Stomach (tissue), 19 donors: ENCODE measurements at places on chromosomes 7 and 10. TPM values are rescaled to one million over a fixed set of nuclear protein-coding genes. Genes with fewer than 3 reads are reported as not detected.

OR2A5 gene
- total RNA-seq: not detected

NEURL1 gene
- total RNA-seq: 3.3 TPM

PHKG1 gene
- total RNA-seq: not detected

GRB10 gene
- total RNA-seq: 75.6 TPM

C10orf67 gene
- total RNA-seq: not detected

PNLIPRP2 gene
- total RNA-seq: not detected

DNA sequence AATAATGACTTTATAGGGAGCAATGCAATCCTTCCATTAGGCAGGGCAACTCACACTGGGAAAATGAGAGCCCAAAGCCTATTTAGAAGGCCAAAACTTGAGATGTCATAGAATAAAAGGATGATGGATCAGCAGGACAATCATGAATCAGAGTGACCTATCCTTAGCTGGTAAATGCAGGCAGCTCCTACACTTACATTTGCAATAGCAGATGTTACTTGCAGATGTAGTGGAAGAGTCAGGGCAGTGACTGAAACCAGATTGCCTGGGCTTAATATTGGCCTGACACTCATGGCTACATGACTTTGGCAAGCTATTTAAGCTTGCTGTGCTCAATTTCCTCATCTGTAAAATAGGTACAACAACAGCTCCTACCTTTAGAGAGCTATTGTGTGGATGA is 98.7 kb downstream of the PRTFDC1 start:
- DNase-seq: no peak

DNA sequence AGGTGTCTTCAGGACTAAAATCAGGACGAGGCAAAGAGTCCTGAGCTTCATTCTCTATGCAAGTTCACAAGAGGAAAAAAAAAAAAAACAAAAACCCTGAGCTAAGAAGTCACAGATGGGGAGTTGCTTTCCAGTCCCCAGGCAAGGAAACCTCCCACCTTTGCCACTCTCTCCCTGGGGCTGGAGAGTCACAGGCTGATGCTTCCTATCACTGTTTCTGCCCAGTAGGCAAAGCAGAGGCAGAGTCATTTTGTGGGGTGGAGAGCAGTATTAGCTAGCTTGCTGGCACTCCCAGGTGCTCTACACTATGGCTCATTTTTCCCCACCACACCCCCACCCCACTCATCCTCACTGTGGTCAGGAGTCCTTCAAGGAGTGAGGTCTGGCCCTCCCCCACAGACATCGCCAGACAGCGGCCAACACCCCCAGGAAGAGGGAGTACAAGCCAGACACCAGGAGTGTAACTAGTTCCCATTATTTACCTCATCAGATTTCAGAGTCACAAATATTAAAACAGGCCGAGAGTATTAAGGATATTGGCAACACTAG is 34.6 kb upstream of the UNC5B start:
- DNase-seq: no peak

GRCh38 chr10:74117738-74118137 is 32.9 kb downstream of the AP3M1 start:
- DNase-seq: no peak

- DNase-seq: no peak
Observed at GRCh38 chr10:23556727-23557440, 118.0 kb downstream of the OTUD1 start.

DNA sequence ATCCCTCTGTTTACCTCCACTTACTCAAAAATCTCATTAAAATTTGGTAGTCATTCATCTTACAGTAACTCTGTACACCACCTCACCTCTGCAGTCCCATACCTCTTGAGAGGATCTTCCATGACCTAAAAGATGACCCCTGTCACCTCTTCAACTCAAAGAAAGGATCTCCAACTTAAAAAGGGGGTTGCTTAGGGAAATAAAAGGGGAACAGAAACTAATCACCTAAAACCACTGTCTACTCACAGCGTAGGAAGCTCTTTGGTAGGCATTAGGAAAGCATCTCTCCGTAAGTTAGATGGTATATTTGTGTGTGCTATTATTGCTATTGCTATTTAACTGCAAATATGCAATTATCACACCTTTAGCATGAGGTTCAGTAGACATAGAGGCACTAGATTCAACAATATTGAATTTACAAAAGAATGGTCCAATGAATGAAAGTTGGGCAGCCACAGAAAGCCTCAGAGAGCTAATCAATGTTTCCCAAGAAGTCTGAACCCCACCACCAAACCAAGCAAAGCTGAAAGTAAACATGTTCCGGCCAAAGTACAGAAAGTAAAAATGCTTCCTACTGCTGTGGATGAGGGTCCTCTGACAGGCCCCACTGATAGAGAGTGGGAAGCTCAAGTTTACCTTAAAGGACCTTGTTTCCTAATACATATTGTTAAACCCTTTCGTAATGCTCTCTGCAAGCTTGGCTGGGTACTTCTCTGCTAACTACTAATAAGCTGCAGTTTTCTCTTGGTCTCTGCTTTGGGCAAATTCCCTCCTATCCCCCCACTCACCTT is 105.8 kb downstream of the GRM8 start:
- no peak for DNase-seq

DNA sequence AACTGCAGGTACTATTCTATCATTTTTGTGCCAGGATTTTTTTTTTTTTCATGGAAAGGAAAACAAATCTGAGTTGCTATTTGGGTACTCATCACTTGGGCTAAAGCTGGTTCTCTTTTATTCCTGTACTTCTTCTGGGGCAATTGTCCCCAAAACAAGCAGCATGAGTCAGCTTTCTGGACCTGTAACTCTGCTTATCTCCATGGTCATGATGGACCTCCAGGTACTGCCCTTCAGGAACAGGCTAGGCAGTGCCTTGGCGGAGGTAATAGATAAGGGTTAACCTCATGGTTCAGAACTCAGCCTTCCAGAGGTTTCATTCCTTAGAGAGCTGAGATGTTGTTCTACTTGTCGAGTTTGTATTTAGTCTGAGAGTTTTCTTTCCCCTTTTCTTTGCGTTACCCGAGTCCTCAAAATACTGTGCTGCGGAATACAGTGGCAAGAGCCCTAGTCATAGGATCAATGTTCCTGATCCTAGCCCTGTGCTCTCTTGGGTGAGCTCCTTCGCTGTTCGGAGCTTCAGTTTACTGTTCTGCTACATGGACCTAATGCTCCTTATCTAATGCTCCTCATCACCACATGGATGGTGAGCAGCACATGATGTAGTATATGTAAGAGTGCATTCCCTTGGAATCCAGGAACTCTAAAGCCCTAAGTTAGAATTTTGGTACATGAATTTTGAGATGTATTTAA is 74.6 kb downstream of the LRGUK start:
- no peak for DNase-seq

DNA sequence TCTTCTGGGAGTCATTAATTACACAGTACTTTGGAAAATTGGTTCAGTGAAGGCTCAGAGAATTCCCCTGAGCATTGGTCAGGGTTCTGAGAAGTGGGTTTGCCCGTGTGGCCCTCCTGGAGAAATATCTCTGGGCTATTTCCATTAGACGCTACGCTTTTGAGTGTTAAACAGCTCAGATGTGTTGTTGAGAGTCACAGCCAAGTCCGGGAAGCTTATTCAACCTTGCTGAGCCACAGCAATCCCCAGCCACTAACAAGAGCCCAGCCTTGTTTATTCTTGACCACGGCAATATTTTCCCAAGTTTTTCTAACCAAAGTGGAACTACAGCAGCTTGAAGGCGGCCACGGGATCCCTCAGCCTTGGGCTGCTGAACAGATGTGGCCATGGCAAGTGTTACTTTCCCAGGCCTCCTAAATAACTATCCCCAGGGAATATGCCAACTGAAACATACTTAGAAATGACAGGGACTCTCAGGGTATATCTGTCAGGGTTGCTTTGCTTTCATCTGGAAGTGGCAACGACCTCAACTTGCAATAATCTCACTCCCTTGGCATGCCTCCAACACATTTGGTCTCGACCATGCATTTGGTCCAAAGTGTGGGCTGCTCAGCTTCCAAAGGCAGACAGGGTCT is 214.7 kb downstream of the EMX2 start:
- DNase-seq: no peak

DNA sequence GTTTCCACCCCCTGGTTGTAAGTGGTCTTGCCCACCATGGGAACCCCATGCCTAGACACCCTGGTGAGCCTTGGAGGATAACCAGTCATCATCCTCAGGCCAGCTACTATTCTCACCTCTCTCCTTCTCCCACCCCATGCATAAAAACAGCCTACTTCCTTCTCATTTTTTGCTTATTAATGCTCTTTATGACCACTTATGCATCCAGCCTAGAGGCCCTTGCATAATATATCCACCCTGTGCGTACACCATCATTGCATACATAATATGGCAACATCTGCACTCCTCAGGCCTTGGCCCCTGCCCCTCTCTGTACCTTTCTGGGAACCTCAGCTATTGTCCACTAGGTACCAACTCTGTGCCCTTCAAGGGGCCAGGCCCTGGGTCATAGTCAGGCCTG is 91.0 kb downstream of the CDH23 start:
- no peak for DNase-seq

GRCh38 chr7:120645966-120646365 is 212.0 kb downstream of the TSPAN12 start:
- DNase-seq: no peak

- no peak for DNase-seq
Observed at GRCh38 chr7:50697748-50698147, 84.9 kb downstream of the GRB10 start.

- DNase-seq: no peak
Observed at GRCh38 chr10:21512573-21513404, 12.7 kb downstream of the SKIDA1 start.
